ENCODE measurements at places on chromosomes 2 and 18. TPM values are rescaled to one million over a fixed set of nuclear protein-coding genes. Genes with fewer than 3 reads are reported as not detected.
A peak's percentile ranks its signal among the peaks of the same experiment; 100 is the strongest.

Gene LIMS2
- 15.5 TPM for polyA plus RNA-seq

Gene MOCOS
- polyA plus RNA-seq = 1.2 TPM

GRCh38 chr2:170162271-170162632, 15.7 kb upstream of the MYO3B start:
- DNase-seq = no peak

DNA sequence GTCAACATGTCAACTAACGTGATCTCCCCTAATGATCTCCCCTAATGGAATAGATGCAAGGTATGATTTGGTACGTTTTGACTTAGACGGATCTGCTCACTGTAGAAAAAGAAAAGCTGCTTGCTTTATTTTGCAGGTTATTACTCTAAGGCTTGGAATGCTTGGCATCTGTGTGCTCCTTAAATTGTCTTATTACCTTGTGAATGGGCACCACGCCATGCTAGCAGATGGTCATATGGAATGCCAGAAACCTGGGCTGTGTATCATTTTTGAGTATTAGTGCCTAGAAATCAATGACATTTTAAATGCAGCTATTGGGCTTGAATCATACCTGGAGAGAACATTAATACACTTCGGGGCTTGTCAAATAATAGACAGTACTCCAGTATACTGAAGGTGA, 16.5 kb upstream of the FIGN start:
- DNase-seq = no peak

GRCh38 chr18:55064760-55065159, 105.5 kb upstream of the CCDC68 start:
- no peak for DNase-seq

GRCh38 chr18:2223449-2223848, 347.9 kb downstream of the METTL4 start:
- peak; percentile 21 for DNase-seq

Measured in left kidney (tissue), 8 donors.